ENCODE measurements at places on chromosomes 3 and 15.

- no peak for DNase-seq
Observed at GRCh38 chr3:161333696-161334095, 37.6 kb downstream of the SPTSSB start.

DNA sequence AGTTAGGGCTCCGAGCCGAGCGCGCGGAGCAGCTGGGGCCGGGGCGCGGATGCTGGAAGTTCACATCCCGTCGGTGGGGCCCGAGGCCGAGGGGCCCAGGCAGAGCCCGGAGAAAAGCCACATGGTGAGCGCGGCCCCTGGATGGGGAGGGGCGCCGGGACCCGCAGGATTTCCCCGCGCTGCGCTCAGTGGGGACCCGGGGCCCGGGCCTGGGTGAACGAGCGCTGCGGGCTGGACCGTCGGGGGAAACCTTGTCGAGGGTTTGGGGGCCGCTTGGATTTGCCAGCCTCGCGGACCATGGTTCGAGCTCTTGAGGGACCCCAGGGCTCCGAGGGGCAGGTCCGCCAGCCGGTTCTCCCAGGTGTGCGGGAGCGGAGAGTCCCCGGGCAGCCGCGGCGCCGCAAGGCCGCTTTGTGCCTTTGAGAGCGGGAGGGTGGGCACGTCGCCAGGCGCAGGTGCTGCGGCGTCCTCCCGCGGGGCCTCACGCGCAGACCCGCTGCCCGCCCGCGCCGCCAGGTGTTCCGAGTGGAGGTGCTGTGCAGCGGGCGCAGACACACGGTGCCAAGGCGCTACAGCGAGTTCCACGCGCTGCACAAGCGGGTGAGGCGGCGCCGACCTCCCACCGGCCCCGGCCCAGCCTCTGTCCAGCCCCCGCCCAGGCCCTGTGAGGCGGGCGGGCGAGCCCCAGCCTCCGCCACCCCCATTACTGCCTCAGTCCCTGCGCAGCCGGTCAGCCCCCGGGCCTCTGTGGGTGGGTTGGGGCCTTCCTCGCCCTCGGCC lies at the start of gene SNX22:
SNX22 (plus strand) TSS at position 5 of the 780 bp plus-strand sequence; CDS start at position 50, 45 bp downstream.
- no peak for DNase-seq

GRCh38 chr15:68585574-68586273 lies 6.9 kb downstream of the CORO2B start:
- peak; percentile 10 for DNase-seq

GRCh38 chr3:11600501-11601282 lies 43.0 kb downstream of the VGLL4 start:
- DNase-seq = peak; percentile 79

- DNase-seq = no peak
Observed at GRCh38 chr3:148599481-148599880, 98.2 kb upstream of the AGTR1 start.

DNA sequence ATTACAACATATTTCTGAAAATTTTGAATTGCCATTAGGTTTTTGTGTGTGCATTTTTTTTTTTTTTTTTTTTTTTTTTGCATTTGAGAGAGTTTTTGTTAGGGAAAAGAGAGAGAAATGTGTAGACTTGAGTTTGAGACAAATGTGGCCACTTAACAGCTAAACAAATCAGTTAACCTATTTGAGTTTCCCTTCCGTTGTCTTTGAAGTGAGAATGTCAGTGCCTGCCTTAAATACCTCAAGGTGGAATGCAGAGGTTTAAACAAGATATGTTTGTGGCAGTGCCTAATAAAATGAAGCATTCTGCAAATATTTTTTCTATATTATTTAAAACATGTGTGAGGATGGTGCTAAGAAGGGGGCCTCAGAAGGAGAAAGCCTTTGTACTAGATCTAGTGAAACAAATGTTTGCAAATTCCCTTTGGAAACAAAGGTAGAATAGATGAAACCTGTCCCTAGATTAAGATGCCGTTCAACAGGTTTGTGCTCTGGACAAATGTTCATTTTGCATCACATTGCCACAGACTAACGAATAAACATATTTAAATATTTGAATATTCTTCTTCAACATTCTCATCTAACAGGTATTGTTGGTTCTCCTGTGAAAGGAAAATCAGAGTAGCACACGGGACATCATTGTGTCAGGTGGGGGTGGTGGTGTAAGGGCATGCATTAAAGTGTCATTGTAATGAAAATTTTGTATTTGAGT lies 80.7 kb downstream of the SATB1 start:
- DNase-seq = no peak

Measured in left hindlimb (tissue), 1 donor.